Endothelial cell (in vitro differentiated cells): ENCODE measurements at places on chromosomes 4 and X. TPM values are rescaled to one million over a fixed set of nuclear protein-coding genes. Genes with fewer than 3 reads are reported as not detected.

- no peaks in the 10 kb centered on the region for H3K27me3 ChIP-seq
- no peaks in the 10 kb centered on the region for H3K36me3 ChIP-seq
- DNase-seq = no peak
- no peak overlapping the region for H3K27ac ChIP-seq
These were observed 713.7 kb upstream of the TENM3 start for GRCh38 chr4:181529537-181529936.

Gene F8A2
- not detected for total RNA-seq

Gene WWC2
- 32.0 TPM for total RNA-seq

Gene TRIML2
- total RNA-seq = 13.4 TPM
